Right forelimb (tissue), 1 donor: ENCODE measurements at places on chromosomes 13 and 19.

GRCh38 chr13:32443111-32443510 is 15.2 kb upstream of the N4BP2L1 start:
- DNase-seq: no peak

- DNase-seq: no peak
Observed at GRCh38 chr13:49497272-49497671, 1.5 kb downstream of the PHF11 start.

- DNase-seq: no peak
Observed at GRCh38 chr13:20099319-20099718, 61.5 kb downstream of the GJA3 start.

DNA sequence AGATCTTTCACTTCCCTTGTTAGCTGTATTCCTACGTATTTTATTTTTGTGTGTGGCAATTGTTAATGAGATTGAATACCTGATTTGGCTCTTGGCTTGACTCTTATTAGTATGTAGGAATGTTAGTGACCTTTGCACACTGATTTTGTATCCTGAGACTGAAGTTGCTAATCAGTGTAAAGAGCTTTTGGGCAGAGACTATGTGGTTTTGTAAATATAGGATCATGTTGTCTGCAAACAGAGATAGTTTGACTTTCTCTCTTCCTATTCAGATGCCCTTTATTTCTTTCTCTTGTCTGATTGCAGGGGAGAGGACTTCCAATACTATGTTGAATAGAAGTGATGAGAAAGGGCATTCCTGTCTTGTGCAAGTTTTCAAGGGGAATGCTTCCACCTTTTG is 160.3 kb upstream of the PCDH20 start:
- DNase-seq: no peak

DNA sequence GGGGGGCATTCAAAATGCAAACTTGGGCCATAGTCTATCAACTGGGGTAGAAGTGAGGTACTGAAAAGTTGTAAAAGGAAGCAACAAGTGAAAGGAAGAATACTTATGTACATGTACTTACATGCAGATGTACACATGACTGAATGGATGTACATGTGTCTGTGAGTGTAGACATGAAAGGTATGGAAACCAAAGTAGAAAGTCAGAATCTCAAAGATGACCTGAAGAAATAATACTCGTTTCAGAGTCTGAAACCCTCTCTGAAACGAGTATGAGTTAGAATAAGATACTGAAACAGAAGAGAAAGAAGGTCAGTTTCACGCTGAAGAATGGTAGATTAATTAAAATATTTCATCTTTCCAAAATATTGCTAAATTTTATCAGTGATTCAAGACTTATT is 13.9 kb downstream of the DZIP1 start:
- no peak for DNase-seq
